Hindlimb muscle (tissue), 1 donor: ENCODE measurements at places on chromosomes 7 and 10.

DNA sequence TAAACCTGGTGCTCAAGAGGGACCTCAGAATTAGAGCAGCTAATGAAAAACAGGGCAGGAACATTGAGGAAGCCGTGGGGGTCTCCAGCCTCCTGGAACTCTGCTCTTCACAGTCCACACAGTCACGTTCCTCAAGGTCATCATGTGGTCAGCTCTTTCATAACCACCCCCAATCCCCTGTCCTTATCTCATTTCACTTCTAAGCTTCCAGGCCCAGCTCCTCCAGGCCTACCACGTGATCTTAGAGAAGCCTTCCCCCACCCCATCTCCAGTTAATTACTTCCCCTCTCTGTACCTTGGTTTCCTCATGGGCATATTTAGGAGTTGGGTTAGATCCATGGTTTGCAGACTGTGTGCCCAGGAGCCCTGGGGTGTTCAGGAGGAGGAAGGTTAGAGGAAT, 106.4 kb upstream of the TCF7L2 start:
- no peak for DNase-seq

- no peak for DNase-seq
These were observed 26.9 kb upstream of the RPA3 start for GRCh38 chr7:7745258-7745657.

- no peak for DNase-seq
These were observed 673 bp downstream of the OPN1SW start for GRCh38 chr7:128774921-128775320.

DNA sequence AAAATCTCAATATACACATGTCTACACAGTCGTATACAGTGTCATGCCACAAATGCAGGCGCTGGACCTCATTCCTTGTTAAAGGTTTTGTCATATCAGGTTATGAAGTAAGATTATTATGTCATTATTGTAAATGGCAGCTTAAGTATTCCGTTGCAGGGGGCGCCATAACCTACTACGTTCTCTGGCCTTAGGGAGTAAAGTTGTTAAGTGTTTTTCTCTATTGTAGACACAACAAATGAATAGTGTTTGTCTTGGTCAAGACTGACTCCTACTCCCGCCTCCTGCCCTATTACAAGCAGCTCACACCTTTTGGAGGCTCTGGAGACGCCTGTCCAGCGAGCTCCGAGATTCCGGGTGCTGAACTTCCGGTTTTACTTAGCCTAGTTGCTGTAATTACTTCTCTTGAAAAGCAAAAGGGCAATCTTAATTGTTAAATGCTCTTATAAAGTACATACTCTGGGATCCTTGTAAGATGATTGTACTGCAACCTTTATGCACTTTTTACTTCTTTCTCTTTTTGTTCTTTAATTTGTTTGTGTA, 994 bp downstream of the GATAD1 start:
- peak; percentile 38 for DNase-seq

DNA sequence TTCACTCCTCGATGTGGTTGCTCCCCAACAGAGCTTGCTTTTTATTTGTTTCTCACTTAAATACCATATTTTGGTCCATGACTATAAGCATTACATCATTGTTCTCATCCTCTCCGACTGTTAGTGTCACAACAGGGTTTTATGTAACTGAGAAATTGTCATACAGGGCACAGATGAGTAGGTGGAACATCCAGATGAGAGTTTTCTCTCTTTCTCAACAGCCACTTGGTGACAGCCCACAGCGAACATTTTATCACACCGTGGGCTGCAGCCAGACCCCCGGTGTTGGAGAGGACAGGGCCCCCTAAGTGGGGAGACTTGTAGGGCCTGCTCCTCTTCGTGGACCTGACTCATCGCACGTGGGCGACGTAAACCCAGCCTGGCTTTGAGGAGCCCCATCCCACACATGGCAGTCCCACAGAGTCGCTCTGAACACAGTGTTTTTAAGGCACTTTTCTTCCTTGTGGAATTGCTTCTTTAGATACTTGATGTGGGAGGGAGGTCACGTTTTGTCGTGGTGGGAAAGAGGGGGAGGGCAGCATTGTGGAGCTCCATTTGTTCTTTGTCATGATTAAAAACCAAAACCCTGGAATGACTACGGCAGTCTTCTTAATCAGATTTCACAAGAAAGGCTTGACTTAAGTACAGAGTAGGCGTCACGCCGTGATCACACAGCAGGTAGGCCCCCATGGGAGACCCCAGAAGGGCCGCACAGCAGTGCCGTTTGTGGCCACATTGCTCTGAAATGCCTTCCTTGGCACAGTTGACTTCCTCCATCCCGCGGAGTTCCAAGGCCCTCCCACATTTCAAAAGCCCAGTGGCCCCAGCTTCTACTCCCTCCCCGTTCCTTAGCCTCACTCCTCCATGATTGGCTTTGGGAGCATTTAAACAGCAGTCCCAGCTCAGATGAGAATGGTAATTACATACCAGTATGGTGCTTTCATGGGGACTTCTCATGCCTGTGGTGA, 220.6 kb downstream of the CCDC3 start:
- no peak for DNase-seq

DNA sequence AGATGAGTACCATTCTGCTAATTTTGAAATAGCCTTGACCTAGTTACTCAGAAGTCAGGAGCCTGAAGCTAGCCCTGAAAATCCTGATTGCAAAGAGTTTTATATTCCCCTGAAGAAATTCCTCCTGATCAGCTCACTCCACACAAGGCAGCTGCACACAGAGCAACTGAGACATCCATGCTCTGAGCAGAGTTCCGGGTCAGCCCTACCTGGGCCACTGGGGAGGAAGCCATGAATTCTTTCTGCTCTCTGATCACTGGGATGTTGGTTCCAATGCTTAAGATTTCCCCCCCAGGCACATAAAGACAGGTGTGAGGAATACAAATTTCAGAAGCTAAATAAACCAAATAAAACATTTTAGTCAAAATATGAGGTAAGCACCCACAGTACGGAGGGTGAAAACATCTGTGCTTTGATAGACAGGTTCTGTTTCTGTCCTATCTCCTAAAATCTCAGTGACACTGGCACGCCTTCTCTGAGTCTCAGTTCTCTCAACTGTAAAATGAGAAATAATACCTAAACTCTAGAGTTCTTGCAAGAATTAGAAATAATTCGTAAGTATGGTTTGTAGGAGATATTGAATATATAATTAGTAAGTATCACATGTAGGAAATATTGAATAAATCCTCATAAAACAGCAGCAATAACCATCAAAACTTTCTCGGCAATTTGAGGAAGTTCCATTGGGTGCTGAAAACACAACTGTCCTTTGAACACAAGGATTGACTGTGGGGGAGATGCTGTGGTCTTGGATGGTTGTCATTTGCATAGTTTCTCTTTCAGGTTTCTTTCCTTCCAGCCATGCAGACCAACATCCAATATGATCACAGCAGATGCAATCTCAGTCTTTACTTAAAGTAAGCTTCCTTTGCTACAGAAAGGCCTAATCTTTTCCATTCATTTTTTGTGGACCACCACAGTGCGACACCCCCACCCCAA, 133.0 kb upstream of the TNS3 start:
- no peak for DNase-seq

- no peak for DNase-seq
These were observed 4.7 kb downstream of the RBM20 start for GRCh38 chr10:110648692-110649346.

- peak; percentile 66 for DNase-seq
These were observed 26.7 kb upstream of the ABLIM1 start for GRCh38 chr10:114684822-114685209.

- DNase-seq, result no peak
These were observed 193.5 kb upstream of the SP8 start for GRCh38 chr7:20980232-20980631.

DNA sequence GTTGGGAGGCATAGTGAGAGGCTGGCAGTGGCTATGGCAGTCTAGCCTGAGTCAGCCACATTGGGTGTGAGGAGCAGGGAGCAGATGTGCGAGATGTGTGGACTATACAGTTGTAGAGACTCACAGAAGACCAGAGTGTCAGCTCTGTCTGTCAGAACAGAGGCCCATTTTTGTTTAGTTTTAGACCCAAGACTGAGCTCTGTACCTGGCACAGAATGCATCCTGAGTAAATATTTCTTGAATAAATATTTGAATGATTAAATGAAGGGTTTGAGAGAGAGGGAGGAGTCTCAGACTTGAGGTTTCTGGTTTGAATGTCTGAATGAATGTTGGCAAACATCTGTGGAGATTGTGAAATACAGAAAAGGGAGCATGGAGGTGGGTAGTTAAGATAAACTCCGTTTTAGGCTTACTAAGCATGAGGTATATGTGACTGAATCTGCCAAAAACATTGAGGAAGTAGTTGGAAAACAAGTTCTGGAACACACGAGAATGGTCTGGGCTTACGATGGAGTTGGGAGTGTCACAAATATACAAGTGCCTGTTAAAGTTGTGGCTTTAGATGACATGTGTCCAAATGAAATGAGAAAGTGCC, 3.6 kb downstream of the SEC23IP start:
- DNase-seq, result no peak

DNA sequence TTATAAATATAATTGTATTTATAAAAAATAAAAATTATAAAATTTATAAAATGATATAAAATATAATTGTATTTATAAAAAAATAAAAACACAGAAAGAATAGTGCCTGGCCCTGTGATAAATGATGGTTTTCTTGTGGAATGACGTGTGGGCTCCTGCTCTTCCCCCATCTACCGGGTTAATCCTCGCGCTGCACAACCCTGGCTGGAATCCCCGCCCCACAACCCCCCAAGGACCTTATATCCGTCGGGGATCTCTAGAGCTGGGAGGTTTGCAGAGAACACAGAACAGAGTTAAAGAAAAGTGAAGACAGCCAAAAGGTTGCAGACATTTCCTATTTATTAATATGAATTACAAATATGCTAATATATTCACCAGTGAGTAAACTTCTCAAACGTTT, 95.4 kb upstream of the NPS start:
- DNase-seq, result no peak

GRCh38 chr10:34687434-34688210, 127.5 kb downstream of the PARD3 start:
- no peak for DNase-seq

GRCh38 chr7:40721342-40721949, 586.6 kb downstream of the SUGCT start:
- DNase-seq, result no peak

DNA sequence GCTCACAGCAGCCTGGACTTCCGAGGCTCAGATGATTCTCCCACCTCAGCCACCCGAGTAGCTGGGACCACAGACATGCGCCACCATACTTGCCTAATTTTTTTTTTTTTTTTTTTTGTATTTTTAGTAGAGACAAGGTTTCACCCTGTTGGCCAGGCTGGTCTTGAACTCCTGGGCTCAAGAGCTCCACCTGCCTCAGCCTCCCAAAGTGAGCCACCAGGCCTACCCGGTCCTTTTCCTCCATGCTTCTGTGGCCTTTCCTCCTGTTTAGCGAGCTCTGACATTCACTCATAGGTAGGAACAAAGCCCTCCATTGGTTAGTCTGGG, 50.1 kb upstream of the SRPK2 start:
- no peak for DNase-seq

GRCh38 chr7:134907000-134907399, 79.3 kb upstream of the AGBL3 start:
- DNase-seq, result no peak

DNA sequence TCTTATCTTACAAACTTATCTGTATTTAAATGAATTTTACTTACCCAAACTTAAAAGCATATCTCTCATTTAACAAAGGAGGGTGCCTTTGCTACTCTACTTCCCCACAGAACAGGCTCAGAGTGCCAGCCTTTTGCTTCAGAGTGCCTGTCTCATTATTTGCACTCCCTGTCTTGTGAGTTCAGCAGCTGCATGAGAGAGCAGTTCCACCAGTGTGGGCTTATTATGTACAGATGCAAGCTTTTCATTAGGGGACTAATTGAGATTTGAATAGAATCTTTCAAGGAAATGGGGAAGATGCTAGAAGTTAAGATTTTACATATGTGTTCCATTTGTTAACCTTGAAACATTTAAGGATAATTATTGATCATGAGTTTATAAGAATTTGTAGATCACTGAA, 310.2 kb upstream of the LRRN3 start:
- DNase-seq, result no peak

DNA sequence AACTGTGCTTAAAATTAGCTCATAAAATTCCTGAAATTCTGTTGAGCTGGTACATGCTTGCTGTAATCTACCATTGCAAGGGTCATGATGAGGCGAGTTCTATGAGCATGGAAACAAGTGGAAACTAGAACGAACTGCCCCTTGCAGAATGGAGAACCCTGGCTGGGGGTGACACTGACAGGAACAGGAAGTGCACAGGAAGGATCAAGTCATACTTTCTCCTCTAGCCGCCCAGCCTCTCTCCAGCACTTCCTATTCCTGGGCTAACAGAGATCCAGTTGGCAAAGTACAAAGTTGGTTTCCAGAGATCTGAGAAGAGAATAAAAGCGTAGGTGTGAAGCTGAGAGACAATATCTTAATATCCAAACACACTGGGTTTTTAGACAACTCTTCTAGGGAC, 414.2 kb upstream of the PODXL start:
- no peak for DNase-seq

DNA sequence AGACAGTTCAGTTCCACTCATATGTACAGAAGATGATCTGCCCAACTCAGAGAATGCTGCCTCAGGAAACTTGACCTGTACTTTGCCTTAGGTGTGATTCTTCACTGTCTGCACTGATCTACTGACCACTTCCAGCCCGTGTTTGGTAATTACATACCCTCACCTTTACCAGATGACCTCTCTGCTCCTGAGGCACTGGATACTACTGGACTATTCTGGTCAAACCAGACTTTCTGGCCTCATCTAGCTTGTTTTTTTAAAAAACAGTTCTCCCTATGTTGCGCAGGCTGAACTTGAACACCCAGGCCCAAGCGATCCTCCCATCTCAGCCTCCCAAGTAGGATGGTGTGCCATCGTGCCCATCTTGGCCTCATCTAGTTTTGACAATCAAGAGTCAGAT, 26.2 kb downstream of the IDE start:
- DNase-seq, result no peak

GRCh38 chr7:138981332-138982203, at the start of gene KIAA1549:
Gene KIAA1549 (minus strand): TSS chr7:138981389. CDS start chr7:138981269, 120 bp downstream.
- peak; percentile 83 for DNase-seq

DNA sequence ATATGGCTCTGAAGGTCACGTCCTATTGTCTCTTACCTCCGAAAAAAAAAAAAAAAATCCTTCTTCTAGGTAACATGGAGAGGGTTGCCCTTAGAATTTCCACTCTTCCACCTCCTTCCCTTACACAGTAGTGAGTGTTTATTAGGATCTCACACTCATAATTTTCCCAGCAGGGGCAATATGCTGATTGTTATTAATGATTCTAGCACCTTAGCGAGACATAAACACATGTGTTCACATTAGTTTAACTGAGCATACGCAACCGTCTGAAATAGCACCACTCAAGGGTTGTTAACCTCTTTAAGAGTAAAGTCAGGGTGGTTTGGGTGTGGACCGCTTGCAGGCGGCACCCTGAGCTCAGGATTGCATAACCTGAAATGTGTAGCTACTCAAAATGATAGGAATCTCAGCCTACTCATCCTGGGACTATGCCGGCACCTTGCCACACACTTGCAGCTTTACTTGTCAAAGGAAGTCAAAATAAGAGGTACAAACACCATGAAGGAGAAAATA, 52.2 kb downstream of the CPEB3 start:
- DNase-seq, result peak; percentile 17

- DNase-seq, result no peak
These were observed 1232.2 kb downstream of the XPNPEP1 start for GRCh38 chr10:108691126-108691525.
